IPS-NIHi11 (cell line): ENCODE measurements at places on chromosomes 6 and 20.

DNA sequence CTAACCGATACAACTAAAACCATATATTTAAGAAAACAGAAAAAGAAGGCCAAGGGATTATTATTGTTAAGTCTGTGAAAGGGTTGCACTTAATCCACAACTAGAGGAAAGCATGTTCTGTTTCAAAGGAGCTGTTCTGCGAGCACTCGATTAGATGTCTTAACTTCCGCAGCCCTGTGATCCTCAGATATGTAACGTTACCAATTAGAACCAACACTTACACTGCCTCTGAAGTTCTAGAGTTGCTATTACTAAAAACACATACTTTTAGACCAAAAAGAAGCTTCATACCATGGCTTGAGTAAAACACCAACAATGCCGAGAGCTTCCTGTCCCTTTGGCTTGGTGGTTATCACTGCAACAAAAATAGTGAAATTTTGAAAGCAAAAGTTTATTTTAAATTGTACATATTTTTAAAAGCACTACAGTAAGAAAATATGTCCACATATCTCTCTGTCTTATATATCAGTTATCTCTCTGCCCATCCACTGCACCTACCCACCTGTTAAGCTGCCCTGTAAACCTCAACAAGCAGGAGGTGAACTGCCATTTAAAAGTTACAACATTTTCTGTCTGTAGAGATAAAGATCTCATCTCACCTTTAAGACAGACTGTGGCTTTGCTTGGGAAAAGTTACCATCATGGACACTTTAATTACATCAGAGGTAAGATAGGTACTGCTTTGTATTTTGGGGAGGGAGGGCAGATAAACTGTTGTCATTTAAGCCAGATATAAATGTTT is 7.1 kb upstream of the DUSP22 start:
- no peak for DNase-seq

- no peak for DNase-seq
These were observed 46.9 kb downstream of the BLOC1S5 start for GRCh38 chr6:8017276-8017701.

- peak; percentile 82 for DNase-seq
These were observed 176.7 kb downstream of the HACE1 start for GRCh38 chr6:104682722-104683643.

GRCh38 chr6:1616701-1617463 is 7.2 kb downstream of the FOXC1 start:
- no peak for DNase-seq

GRCh38 chr6:96963809-96964208 is 39.3 kb downstream of the KLHL32 start:
- no peak for DNase-seq

GRCh38 chr6:11174242-11174611 is 58.2 kb downstream of the NEDD9 start:
- no peak for DNase-seq

DNA sequence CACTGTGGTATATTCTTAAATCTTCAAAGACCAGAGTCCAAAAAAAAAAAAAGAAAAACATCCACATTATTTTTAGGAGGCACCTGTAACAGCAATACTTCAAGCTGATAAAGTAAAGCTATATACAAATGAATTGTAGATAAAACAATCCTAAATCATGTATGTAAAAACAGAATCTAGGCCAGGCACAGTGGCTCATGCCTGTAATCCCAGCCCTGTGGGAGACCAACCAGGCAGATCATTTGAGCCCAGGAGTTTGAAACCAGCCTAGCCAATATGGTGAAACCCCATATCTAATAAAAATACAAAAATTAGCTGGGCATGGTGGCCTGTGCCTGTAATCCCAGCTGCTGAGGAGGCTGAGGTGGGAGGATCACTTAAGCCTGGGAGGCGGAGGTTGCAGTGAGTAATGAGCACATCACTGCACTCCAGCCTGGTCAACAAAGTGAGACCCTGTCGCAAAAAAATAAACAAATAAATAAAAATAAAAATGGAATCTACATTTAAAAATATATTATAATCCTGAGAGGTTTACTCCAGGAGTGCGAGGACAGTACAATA is 7.3 kb downstream of the NAPB start:
- no peak for DNase-seq

DNA sequence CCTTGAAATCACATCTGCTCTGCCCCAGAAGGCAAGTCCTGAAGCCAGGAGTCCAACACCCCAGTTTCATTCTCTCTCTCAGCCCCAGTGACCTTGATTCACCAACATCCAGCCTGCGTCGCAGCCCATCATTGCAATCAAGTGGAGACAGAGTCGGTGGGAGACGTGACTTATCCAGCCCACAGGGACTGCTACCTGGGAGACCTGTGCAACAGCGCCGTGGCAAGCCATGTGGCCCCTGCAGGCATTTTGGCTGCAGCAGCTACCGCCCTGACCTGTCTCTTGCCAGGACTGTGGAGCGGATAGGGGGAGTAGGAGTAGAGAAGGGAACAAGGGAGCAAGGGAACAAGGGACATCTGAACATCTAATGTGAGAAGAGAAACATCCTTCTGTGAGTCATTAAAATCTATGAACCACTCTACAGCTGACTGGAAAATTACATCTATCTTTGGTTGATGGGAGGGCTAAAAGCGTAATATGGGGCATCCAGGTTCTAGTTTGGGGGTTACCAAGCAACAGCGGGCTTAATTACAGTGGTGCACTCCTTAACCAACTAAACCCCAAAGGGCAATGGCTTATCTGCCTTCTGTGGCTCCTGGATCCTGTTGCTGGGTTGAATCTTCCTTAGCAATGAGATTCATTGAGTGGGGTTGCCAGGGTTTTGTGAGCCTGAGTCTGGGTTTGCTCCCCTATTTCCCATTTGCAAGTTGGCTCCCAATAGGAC is 2.5 kb downstream of the LY6G6D start:
- DNase-seq, result peak; percentile 66

DNA sequence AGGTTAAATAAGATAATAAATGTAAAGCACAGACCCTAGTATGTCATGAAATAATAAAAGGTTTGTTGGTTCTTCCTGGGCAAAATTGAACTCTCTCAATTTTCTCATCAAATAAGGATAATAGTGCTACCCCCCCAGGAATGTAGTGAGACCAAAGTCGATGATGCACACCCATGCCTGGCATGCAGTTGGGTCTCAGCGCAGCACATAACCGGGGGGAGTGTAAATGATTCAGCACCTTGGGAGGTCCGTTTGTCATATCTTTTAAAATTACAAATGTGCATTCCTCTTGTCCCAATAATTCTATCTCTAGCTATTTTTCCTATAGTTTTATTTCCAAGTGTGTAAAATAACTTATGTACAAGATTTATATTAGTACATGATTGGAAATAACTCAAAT is 31.3 kb upstream of the CCDC167 start:
- no peak for DNase-seq

- DNase-seq, result no peak
These were observed 29.8 kb downstream of the CTNNBL1 start for GRCh38 chr20:37723668-37724067.

DNA sequence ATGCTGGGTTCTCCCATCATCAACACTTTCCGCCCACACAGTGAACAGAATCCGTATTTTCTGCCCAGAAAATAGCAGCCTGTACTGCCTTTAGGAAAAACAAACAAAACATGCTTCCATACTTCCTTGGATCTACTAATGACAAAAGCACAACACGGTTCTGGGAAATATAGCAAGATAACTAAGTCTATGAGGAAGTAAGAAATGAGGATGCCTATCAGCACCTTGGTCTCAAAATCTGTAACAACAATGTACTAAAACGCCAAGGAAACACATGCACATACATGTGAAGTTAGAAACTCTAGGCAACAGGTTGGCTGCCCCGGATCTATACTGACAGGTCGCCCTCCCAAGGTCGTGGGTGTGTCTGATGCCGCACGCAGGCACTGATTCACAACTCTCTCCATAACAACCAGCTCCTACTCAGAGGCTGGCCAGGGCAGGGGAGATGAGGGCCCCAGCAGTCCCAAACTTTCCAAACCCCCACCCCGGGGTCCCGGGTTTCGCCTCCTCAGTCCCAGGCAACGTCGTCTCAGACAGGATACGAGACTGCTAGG is 710 bp downstream of the BTBD9 start:
- DNase-seq, result peak; percentile 47

GRCh38 chr6:41028561-41029412 is 10.2 kb downstream of the UNC5CL start:
- no peak for DNase-seq

DNA sequence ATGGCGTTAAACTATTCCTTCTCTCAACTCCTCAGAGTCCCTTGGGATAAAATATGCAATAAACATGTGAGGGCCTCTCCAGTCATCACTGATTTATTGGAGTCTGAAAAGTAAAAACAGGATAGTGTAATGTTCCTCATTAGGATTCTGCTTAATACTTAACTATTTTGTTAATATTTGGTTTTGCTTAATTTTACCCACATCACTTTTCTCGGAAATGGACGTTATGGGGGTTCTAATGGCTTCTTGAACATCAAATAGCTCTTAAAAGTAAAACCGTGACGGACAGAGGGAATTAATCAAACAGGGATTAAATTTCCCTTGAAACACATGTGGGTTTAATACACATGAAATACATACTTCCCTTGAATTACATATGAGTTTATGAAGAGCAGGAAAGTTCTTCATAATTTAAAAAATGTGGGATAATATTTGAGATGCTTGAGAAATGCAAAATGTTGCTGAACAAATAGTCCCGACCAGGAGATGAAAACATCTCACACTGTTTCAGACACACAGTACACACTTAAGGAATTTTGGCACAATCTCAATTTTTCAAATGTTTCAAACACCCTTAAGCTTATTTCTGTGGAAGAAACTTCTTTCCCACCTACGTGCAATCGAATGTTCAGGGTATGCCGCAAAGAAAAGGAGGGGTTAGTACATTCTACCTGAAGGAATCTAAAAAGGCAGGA is 38.4 kb upstream of the EIF2S2 start:
- DNase-seq, result no peak

GRCh38 chr6:26556263-26557070 is 18.3 kb downstream of the HMGN4 start:
- DNase-seq, result peak; percentile 50

- DNase-seq, result no peak
These were observed 71.1 kb downstream of the PERP start for GRCh38 chr6:138036111-138036510.

DNA sequence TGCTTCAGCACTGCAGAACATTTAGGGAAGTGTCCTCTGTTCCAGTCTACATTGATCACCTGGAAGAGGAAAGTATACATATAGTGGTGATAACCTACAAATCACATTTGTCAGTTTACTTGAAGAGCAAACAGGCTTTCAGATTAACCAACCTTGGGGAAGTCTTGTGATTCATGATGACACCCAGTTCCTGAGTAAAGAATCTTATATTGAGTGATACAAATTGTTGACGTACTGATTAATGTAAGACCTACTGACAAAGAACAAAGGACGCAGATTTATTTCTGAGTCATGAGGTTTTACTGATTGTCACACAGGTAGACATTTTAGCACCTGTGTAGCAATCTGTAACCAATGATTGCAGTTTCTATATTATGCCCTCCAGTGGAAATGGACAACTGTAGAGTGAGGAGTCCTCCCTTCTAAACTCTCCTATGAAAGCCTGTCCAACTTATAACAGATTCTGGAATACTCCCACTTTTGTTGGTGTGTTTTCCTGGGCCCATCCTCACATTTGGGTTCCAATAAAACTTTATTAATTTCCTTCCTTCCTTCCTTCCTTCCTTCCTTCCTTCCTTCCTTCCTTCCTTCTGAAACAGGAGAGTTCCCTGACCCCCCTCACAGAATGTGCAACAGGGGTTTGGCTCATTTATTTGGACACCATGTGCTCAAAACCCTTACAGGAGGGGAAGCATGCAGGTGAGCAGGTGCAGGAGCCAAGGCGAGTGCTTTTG is 113.5 kb downstream of the SLC35B3 start:
- no peak for DNase-seq

DNA sequence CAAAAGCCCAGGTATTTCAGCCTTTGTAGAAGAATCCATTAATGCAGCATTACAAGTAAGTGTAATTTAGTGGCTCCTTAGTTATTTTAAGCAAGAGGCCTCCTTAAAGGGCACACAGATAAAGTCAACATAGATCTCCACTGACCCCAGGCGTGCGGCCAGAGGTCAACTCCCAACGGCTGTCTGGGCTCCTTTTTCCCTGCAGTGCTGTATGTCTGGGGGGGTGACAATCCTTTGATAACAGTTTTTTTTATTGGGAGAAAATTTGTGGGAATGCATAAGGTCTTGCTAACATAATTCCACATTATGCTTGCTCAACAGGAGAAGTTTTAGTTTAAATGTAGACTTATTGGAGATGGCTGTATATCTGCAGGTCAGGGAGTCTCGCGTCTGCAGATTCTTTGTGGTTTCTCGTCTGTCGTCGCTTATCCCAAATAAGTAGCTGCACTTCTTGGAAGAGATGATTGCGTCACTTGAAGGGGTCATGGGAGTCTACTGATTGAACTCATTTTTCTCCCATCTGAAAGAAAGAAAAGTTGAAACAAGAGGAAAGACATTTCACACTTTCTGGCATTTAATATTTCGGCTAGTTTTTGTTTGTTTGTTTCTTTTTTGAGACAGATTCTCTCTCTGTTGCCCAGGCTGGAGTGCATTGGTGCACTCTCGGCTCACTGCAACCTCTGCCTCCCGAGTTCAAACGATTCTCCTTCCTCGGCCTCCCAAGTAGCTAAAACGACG is 151.7 kb upstream of the AKAP12 start:
- DNase-seq, result no peak

DNA sequence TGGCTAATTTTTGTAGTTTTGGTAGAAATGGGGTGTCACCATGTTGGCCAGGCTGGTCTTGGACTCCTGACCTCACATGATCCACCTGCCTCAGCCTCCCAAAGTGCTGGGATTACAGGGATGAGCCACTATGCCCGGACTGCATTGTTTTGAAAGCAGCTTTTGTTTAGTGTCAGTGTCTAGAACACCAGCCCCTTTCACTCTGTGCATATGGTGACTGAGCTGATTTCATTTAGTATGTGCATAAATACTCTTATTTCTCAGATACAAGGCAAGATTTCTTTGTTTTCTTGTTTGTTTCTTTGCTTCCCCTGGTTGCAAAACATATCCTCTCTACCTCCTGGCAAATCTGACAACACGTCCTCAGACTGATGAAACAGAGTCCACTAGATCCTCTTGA is 152.8 kb upstream of the CHD6 start:
- no peak for DNase-seq

DNA sequence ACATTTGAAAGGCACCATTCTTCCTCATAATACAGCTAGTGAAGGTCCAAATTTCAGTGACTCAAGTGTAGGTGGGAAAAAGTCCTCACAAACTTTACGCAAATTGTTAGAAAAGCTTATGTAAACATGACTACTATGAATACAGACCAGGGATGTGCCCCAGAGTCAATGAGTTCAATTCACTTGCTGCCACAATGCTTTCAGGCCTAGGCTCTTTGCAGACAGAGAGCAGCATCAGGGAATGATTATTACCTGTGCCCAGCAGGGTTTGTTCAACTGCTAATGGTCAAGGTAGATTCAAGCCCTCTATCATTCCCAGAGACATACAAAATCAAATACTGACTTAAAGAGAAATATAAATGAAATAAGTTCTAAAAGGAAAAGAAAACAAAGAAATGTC is 84.0 kb downstream of the LAMA2 start:
- DNase-seq, result no peak

GRCh38 chr6:39948199-39948791 is 14.0 kb upstream of the MOCS1 start:
- no peak for DNase-seq

- no peak for DNase-seq
These were observed 29.0 kb downstream of the SLC24A3 start for GRCh38 chr20:19241440-19241839.
